Lung (tissue), 17 donors: ENCODE measurements at places on chromosomes 3 and 15. TPM values are rescaled to one million over a fixed set of nuclear protein-coding genes. Genes with fewer than 3 reads are reported as not detected.

Gene ZNF662
- total RNA-seq = 22.7 TPM

Gene CHRNB4
- total RNA-seq = not detected

- DNase-seq = peak; percentile 93
Measured at GRCh38 chr15:90101969-90102890, at the start of gene IDH2. TSS of gene IDH2 (minus strand) at chr15:90102468. CDS start at chr15:90102390, 78 bp downstream.

DNA sequence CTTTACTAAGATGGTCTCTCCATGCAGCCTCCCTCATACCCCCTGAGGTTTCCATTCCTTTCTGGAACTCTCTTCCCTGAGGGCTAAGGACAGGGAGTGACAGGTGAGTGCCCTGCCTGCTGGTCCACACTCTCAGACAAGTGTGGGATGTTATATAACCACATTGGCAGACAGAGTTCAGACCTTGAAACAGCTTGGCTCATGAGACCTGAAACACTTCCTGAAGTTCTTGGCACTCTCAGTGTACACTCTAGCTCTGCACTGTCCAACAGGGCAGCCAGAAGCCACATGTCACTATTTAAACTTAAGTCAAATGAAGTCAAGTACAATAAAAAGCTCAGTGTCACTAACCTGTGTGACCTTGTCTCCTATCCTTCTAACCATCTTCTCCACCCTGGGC is 188.5 kb downstream of the ZNF621 start:
- H3K36me3 ChIP-seq = no peaks in the 10 kb centered on the region
- no peak overlapping the region for H3K4me3 ChIP-seq
- H3K27ac ChIP-seq = no peak overlapping the region
- DNase-seq = no peak
- peaks cover 9% of the 10 kb centered on the region for H3K4me1 ChIP-seq

- H3K4me3 ChIP-seq = no peak overlapping the region
- no peak overlapping the region for H3K27ac ChIP-seq
- H3K4me1 ChIP-seq = no peaks in the 10 kb centered on the region
- no peak for DNase-seq
Measured at GRCh38 chr3:183541738-183542137, 13.8 kb downstream of the KLHL6 start.

GRCh38 chr3:183796372-183796771 is 29.0 kb downstream of the MAP6D1 start:
- H3K4me1 ChIP-seq = no peaks in the 10 kb centered on the region
- H3K36me3 ChIP-seq = peaks cover 32% of the 10 kb centered on the region
- H3K27ac ChIP-seq = no peak overlapping the region

- H3K4me3 ChIP-seq = no peak overlapping the region
- H3K27ac ChIP-seq = no peak overlapping the region
- no peaks in the 10 kb centered on the region for H3K4me1 ChIP-seq
- H3K36me3 ChIP-seq = no peaks in the 10 kb centered on the region
Measured at GRCh38 chr3:189233225-189233858, 61.6 kb downstream of the TPRG1 start.

DNA sequence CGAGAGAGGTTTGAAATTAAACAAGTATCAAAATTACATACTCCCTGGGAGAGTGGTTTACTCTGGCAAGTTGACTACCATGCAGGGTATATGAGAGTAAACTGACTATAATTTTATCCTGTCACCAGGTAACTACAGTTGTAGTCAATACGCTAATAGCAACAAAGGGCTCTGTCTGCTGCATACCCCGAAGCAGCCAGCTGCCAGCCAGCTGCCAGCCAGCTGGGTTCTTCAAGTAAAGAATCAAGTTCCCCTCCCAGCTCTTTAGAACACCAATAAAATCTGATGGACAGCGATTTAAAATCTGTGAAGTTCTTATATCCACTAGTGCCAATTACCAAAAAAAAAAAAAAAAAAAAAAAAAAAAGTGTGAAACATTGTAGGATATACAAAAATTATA is 417.7 kb upstream of the CFAP20DC start:
- no peaks in the 10 kb centered on the region for H3K27me3 ChIP-seq
- H3K4me1 ChIP-seq = peaks cover 2% of the 10 kb centered on the region
- H3K36me3 ChIP-seq = no peaks in the 10 kb centered on the region
- no peak overlapping the region for H3K4me3 ChIP-seq

DNA sequence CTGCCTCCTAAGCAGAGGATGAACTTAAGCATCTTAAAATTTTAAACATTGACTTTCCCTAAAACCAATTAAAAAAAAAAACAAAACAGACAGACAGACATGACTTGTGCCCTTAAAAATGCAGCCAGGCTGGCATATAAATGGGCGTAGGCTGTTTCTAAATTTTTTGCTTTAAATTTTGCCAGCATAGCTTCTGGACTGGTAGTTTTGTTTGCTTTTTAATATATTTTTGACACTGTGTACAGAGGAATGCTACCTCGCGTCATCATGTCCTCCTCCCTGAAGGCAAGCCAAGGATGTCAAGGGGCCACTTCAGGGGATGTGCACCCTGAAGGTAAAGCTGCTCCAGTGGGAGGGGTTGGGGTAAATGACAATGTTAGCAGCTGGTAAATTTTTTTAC is 134.8 kb downstream of the PGPEP1L start:
- H3K36me3 ChIP-seq = no peaks in the 10 kb centered on the region
- H3K27ac ChIP-seq = no peak overlapping the region
- no peak overlapping the region for H3K4me3 ChIP-seq
- H3K4me1 ChIP-seq = peaks cover 27% of the 10 kb centered on the region
- no peak for DNase-seq

DNA sequence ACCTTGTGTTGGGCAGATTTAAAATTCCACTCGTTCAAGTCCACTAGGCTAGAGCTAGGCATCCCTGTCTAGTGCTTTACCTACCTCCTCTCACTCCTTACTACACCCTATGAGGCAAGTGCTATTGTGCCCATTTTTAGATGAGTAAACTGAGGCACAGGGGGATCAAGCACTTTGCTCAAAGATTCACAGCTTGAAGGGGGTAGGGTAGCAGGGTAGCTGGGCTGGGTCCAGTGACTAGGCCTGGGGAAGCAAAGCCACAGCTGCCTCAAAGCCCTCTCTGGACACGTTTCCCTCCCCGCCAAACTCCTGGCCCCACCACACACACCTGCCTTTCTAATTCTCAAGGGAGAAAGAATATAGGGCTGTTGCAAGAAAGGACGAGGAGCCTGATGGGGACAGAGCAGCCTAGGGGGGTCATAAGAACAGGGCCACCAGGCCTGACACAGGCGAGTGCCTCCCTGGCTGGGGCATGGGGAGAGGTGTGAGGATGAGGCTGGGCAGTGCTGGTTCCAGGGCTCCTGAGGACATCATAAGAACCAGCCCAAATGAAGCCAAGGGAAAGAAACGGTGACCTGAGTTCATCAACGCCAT is 34.8 kb upstream of the SFMBT1 start:
- peaks cover 5% of the 10 kb centered on the region for H3K4me1 ChIP-seq
- H3K4me3 ChIP-seq = no peak overlapping the region
- DNase-seq = no peak

GRCh38 chr3:133890037-133890436 is 5.6 kb downstream of the RAB6B start:
- no peaks in the 10 kb centered on the region for H3K36me3 ChIP-seq
- no peak overlapping the region for H3K4me3 ChIP-seq
- DNase-seq = no peak
- peaks cover 2% of the 10 kb centered on the region for H3K27me3 ChIP-seq
